ENCODE measurements at places on chromosomes 2 and 18.
A peak's percentile ranks its signal among the peaks of the same experiment; 100 is the strongest.

DNA sequence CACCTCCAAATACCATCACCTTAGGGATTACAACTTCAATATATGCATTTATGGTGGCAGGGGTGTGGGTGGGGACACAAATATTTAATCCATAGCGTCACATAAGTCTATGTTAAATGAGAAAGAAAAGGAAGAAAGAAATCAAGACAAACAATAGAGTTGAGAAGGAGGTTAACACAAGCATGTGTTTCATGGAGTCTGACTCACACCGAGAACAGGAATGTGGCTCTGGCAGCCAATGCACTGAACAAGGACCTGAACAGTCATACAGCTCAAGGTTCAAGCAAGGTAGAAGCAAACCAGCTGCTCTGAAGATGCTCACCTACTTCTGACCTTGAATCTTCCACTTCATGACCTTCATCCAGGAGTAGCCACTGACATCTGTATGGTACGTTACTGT, 36.2 kb upstream of the LPIN1 start:
- DNase-seq: no peak

DNA sequence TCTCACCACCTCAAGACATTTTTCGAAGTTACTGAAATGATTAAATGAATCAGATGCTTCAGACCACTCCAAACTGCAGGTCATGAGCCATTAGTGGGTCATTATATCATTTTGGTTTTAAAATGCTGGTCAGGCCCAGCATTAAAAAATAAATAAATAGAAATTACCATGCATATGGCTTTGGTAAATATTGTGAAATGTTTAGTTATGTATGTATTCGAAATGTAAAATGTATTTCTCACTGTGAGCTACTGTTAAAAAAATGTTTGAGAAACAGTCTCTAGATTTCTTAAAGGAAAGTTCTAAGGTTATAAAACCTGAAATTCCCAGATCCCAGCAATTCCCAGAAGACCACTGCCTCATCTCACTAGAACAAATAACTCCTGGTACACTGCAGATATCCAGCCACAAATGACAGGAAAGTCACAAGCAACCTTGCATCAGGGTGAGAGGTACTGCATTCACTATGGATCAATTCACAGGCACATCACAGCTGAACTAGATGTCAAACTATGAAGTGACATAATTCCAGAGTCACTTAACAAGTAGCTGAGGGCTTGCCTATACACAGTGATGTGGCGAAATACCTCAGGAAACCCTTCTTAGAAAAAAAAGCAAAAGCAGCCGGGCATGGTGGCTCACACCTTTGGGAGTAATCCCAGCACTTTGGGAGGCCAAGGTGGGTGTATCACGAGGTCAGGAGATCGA, 46.6 kb downstream of the FAM228A start:
- DNase-seq: no peak

- DNase-seq: no peak
Measured at GRCh38 chr2:30684026-30684425, 123.2 kb downstream of the CAPN13 start.

GRCh38 chr2:24592441-24593100, 101.5 kb downstream of the NCOA1 start:
- DNase-seq: no peak

DNA sequence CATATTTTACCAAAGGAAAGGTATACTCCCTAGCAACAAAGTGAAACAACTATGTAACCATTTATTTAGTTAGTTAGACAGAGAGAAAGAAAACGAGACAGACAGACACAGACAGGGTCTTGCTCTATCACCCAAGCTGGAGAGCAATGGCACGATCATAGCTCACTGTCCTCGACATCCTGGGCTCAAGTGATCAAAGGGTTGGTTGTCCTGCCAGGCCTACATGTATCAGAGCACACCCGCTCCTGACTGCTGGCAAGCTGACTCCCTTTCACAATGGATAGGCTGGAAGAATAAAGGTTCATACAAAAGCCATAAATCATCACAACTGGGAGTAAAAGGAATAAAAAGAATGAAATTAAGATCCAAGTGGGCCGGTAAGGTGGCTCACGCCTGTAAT, 53.5 kb downstream of the ATL2 start:
- no peak for DNase-seq

GRCh38 chr18:32770054-32770665, 2.7 kb downstream of the KLHL14 start:
- no peak for DNase-seq

- DNase-seq: no peak
Measured at GRCh38 chr2:121427187-121427689, 103.4 kb upstream of the RNU4ATAC start.

DNA sequence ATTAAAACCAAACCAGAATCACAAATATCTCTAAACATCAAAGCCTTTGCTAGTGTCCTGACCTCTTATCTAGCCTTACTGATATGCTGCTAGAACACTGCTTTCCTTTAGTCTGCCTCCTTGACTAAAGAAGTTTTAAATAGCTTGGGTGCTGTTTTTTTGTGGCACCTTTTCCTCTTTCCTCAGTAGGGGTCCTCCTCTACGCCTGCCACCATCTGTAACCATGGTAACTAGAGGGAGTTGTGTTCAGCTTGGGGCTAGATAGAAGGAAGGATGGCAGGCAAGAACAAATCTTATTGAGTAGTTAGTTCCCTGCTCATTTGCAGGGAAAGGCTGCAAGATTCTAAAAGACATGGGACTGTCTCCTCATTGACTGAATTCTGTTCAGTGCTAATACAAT, 86.0 kb downstream of the TAF4B start:
- no peak for DNase-seq

DNA sequence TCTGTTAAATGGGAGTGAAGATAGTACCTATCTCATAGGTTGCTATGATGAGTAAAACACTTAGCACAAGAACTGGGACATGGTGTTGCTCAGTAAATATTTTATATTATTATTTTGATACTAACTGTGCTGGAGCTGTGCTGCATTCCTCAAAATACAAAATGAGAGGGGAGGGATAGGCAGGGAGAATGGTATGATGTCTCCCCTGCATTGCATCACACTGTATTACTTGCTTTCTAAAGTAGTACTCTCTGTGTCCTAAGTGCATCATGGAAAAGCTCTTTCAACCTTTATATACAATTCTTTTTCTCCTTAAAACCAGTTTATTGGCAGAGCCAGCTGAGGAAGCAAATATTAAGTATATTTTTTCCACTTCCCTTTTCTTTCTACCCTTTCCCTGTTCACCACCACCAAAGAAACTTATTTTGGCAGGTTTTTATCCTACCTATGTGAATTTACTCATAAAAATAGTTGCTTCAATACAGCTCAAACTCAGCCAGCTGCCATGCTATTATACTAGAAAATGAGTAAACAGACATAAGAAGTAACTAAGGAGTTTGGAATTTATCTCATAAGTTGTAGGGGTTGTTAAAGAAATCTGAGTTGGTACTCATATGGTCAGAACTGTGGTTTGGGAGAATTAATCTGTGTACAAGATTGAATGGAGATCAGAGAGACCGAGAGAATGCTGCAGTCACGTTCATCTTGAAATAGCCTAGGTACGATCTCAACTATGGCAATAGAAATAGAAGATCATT, 60.3 kb downstream of the EHBP1 start:
- DNase-seq: no peak

GRCh38 chr2:112012556-112012955, 42.5 kb upstream of the TMEM87B start:
- DNase-seq: no peak

DNA sequence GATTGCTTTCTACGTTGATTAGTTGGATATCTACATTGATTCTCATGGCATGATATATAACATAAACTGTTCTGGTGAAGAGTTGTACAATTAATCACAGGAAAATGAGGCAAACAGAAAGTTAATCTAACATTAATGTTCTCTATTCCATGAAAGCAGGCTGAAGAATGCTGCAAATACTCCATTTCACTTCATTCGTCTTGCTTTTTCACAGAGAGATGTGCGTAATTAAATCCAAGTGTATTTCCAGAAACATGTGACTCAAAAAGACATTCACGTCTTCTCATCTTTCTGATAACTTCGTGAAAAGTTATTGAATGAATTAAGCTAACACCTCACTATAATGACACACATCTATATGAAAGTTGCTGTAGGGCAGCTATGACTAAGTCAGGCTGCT, 1471.5 kb downstream of the DPP10 start:
- no peak for DNase-seq

- no peak for DNase-seq
Measured at GRCh38 chr2:134540990-134541389, 177.8 kb downstream of the TMEM163 start.

DNA sequence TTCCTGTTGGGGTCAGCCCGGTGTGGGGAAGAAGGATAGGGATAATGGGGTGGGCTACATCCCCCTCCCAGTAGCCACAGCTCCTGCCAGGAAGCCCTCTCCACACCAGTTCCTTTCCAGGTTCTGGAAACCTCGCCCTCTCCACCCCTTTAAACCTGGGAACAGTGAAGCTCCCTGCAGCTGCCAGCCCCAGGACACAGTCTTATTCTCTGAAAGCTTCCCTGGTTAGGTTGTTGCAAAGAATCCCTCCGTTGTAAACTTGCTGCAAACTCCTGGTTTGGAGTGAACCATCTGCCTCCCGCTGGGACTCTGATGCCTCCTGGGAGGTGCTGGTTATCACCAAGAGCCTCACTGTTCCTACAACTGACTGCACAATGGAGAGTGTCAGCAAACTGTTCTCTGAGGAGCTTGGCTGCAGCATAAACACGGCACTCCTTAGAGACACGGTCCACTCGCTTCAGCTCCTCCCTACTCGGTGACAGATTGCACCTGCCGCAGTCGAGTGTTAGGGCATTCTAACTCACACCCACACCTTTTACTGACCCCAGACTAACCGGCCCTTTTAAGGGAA, 261.8 kb upstream of the RAB6C start:
- no peak for DNase-seq

DNA sequence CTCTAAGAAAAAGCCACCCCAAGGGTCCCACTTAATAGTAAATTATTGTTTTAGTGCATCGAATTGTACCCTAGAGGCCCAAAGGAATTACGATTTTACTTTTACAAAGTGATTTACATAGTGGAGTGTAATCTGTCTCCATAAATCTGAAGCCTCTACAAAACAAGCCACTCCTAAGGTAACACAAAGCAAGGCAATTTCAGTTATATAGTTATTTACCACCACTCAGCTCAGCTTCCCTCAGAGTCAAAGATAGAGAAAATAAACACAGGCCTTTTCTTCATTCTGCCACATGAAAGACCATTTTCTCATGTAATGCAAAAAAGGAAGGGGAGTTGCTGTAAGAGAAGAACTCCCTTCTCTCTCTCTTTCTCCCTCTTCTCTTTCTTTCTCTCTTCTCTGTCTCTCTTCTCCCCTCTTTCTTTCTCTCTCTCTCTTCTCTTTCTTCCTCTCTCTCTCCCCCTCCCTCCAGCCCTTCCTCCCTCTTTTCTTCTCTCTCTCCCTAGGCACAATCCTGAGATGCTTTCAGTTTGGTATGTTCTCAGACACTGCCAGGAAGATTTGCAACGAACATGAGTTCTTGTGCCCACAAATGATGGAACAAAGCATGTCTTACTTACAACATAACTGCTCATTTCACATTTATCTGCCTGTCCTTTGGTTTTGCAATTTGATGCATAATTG, 264.5 kb downstream of the BCL2 start:
- no peak for DNase-seq

- no peak for DNase-seq
Measured at GRCh38 chr18:13221869-13222855, 3.6 kb downstream of the LDLRAD4 start.

DNA sequence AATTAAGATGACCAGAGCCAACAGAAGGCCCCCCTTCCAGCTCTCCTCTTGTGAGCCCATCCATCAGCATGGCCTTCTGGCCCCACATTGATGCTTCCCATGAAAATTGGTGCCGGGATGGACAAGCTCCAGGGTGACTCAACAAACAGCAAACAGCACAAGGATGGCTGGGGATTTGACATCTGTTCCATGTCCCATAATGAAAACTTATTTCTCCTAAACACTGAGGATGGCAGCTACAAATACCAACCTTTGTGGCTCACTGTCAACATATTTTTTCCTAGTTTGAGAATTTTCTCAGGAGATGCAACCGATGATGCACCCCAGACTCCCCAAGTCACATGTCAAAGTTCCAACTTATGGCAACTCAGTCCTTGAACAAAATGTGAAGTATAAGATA, 169.6 kb upstream of the SIX2 start:
- DNase-seq: no peak

- peak; percentile 22 for DNase-seq
Measured at GRCh38 chr2:55519938-55520885, 694 bp downstream of the CFAP36 start.

- no peak for DNase-seq
Measured at GRCh38 chr2:112141626-112142007, 3.4 kb downstream of the FBLN7 start.

DNA sequence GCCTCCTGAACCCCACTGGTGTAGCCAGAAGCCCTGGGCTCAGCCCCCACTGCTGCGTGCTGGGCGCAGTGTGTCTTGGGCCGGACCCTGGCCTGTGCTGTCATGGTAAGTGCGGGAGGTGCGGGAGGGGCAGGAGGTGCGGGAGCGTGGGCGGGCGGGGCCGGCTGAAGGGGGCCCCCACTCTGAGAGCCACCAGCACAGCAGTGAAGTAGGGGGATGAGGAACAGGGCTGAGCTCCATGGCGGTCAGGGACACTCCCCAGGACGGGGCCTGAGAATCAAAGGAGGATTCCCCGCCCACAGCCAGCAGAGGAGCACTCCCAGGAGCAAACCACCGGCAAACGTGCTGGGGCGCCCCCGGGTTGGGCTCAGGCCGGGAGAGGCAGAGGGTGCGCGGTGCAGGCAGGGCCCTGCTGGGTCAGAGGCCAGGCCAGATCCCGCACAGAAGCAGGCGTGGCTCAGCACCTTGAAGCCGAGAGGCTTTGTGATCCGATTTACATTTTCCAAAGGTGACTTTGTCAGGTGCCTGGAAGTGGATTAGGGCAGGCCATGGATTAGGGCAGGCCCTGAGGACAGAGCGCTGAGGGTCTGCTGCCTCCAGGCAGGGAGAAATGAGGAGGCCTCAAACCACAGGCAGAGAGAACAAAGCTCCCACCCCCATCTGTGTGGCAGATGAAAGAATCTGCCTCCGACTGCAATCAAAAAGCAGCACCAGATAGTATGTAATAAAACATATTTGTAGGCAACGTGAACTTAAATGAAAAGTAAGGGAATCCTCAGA, 152.0 kb upstream of the RAB6C start:
- DNase-seq: no peak

DNA sequence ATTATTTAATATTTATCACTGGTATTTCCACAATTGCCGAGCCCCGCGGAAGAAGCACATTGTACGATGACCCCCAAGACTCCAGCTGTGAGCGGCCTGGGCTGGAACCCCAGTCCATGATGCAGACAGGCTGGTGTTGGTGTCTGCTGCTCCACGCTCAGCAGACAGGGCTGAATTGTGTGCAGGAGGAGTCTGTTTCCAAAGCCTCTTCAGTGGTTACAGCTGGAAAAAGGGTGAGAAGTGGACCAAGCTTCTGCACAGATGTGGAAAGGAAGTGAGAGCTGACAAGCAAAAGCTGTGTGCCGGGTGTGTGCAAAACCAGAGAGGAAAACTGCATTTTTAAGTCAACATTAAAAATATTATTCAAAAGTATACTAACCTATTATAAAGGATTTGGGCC, 500.4 kb downstream of the GALR1 start:
- no peak for DNase-seq
